ENCODE measurements at places on chromosomes 12 and 14.
A peak's percentile ranks its signal among the peaks of the same experiment; 100 is the strongest.

- DNase-seq, result no peak
These were observed 21.6 kb upstream of the TEX22 start for GRCh38 chr14:105376521-105377440.

DNA sequence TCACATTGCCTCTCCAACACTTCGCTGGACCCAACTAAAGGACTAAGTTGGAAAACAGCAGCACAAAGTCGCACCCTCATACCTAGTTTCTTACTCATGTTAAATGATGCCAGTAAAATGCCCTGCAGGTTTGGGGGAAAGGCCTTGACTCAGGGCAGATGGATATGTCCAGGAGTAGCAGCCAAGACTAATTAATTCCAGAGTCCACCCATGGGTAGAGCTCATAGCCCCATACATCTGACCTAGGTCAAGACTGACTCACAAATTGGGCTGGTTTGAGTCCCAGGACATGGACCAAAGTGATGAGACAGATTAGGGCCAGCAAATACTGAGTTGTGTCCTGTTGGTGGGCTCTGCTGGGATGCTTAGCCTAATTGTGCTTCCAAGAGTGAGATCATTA lies 224.0 kb upstream of the BTG1 start:
- no peak for DNase-seq

GRCh38 chr14:67526676-67527459 lies 6.2 kb upstream of the PLEKHH1 start:
- peak; percentile 78 for DNase-seq

DNA sequence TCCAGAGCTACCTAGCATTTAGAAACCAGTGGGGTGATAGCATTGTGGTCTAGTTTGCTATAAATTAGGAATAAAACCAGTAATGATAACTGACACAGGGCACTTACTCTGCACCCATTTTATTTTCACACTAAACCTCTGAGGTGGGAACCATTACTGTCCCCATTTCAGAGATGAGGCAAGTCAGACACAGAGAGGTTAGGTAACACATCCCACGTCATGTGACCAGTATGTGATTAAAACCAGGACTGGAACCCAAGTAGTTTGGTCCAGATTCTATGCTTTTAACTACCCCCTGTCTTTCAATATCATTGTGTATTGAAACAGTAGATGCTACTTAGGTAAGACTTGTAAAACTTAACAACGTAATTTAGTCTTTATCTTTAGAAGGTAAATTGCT lies 110.2 kb downstream of the PLXNC1 start:
- DNase-seq, result no peak

DNA sequence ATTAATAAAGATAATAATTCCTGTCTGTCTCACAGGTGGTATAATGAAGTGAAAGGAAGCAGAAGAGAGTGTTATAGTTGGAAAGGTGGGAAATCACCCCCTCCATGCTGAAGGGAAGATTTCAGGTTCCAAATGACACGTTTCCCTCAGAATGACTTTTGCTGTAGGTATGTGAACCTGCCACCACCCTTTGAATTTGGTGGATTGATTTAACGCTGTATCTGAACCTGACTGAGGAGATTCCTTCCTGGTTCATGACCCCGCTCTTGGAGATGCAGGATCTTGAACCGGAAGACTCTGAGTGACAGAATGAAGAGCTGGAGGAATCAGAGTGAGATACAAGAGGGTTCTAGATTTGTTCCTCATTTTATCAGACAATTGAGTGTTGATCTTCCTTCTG lies 20.3 kb upstream of the EMP1 start:
- no peak for DNase-seq

- DNase-seq, result no peak
These were observed 62.1 kb upstream of the PLEKHG7 start for GRCh38 chr12:92640691-92641090.

- no peak for DNase-seq
These were observed 31.1 kb downstream of the NRDE2 start for GRCh38 chr14:90300611-90301047.

- DNase-seq, result no peak
These were observed 71.7 kb upstream of the KICS2 start for GRCh38 chr12:64293654-64294364.

DNA sequence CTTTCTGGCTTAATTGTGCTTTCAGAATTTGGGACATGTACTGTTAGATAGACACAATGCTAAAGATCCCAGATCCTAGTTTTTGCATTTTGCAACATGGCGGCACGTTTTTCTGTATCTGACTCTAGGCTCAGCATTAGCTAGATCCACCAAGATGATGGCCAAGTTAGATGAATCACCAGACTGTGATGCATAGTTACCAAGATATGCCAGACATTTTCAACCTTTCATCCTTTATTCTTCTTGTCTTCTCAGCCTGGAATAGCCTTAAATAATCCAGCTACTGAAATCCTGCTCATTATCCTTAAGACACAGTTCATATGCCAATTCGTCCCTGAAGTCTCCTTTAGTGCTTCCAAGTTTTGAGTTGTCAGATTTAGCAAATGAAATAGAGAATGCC lies 144.9 kb upstream of the CRY1 start:
- DNase-seq, result no peak

- no peak for DNase-seq
These were observed 229.2 kb downstream of the EMP1 start for GRCh38 chr12:13425766-13426165.

DNA sequence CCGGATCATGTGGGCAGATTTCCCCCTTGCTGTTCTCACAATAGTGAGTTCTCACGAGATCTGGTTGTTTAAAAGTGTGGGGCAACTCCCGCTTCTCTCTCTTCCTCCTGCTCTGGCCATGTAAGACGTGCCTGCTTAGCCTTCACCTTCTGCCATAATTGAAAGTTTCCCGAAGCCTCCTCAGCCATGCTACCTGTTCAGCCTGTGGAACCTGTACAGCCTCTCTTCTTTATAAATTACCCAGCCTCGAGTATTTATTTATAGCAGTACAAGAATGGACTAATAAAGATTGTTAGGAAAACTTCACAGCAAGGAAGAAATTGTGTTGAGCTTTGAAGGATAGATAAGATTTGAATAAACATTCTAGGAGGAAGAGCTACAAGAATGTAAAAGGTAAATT lies 52.1 kb downstream of the KDM5A start:
- DNase-seq, result no peak

- no peak for DNase-seq
These were observed 230.8 kb downstream of the FOXN3 start for GRCh38 chr14:89185919-89186855.

- no peak for DNase-seq
These were observed 247.3 kb upstream of the FKBP4 start for GRCh38 chr12:2547273-2548044.

- DNase-seq, result peak; percentile 31
These were observed at the start of gene RASAL1 for GRCh38 chr12:113135178-113136127. RASAL1 (minus strand) TSS chr12:113135761; CDS start chr12:113135462, 299 bp downstream.

- no peak for DNase-seq
These were observed 89.6 kb downstream of the DAAM1 start for GRCh38 chr14:59278111-59278510.

GRCh38 chr12:63075376-63076060 lies 75.5 kb downstream of the AVPR1A start:
- DNase-seq, result no peak

- DNase-seq, result no peak
These were observed at the start of gene CABP1 for GRCh38 chr12:120639771-120640721. CABP1 (plus strand) TSS chr12:120640626; CDS start chr12:120640686, 60 bp downstream.

DNA sequence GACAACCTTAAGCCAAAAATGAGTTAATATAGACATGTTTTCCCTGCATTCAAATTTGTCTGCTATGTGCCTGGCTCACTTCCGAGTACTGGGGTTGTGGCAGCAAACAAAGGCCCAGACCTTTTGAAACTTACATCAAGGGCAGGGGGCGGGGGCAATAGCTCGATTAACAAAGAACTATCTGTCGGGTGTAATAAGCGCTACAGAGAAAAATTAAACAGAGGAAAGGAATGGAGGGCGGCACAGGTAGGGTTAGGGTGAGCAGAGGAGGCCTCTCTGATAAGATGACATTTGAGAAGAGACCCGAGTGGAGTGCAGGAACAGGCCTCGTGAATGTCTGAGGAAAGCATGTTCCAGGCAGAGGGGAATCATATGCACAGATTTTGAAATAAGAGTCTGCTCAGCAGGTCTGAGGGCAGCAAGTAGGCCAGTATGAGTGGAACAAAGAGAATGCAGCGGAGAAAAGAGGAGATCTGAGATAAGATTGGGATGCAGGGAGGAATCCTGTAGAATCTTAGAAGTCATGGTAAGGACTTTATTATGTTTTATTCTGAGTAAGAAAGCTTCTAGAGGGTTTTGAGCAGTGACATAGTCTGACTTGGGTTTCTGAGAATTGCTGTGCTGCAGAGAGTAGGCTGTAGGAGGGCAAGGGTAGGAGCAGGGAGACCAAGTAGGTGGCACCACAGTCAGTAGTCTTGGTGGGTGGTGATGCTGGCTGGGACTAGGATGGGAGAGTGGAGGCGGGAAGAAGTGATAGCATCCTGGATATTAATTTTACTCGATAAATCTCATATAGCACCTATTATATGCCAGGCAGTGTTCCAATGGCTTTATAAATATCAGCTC lies 52.6 kb downstream of the BICDL1 start:
- no peak for DNase-seq

DNA sequence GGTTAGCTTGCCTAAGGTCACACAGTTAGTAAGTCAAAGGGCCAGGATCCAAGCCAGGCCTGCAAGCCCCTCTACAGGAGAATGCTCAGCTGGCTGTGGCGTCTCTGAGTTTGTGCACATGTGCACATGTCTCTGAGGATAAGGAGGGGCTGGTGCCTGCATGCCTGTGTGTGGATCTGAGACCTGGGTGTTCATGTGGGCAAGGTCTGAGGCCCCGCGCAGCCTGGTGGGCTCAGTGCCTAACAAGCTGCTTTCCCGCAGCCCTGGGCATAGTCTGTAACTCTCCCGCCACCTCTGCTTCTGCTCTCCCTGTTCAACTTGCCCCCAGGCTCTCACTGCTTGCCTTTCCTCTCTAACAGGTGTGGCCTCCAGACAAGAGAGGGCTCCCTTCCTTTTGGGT lies 4.3 kb upstream of the SLC6A12 start:
- DNase-seq, result no peak

- no peak for DNase-seq
These were observed 5.7 kb downstream of the RASAL1 start for GRCh38 chr12:113129664-113130456.

DNA sequence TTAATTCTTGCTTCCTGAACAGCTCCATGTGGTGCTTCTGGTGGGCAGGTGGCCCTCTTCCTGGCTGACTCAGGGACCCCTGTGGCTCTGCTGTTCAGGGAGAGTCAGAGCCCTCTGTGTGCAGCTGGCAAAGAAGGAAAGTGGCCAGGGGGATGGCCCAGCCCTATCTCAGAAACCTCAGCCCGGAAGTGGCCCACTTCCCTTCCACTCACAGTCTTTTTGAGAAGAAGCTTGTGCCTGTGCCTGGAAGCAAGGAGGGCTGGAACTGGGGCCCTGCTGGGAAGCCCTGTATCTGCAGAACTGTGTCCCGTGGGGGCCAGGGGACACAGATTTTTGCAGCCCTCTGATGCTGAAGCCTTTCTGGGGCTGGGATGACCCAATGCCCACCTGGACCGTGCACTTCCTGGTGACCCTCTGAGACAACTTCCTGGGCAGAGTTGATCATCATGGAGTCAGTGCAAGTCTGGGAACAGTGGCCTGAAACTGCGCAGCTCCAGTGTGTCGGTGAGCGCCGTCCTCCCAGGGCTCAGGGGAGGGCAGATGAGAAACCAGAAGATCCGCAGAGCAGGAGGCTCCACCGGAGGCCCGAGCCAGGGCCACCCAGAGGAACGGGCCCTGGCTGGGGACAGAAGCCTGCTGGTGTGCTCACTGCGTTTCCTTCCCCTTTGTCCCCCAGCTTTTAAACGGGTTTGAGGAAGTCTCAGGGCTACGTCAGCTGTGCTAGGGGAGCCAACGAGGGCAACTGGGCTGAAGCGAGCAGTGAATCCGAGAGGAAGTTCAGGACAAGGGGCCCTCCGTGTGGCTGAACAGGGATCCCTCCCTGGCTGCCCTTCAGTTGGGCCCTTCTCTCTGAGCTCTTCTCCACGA lies 217.4 kb upstream of the RTL1 start:
- DNase-seq, result no peak

- no peak for DNase-seq
These were observed 7.8 kb downstream of the RPAP3 start for GRCh38 chr12:47698055-47698454.

DNA sequence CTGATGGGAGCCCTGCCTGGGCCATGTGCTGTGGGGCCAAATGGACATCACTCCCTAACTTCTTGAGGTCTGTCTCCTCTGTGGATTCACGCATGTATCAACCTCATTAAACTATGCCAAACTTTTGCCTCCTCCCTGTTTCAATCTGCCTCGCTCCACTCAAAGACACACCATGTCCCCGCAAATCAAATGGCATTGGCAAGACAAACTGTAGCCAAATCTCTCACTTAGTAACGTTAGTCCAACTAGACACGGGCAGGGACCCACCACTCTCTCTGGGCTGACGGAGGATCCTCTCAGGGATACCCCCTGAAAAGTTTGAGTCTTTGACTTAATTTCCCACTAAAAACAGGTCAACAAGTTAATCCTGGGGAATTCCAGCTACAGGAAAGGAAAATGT lies 8.0 kb downstream of the ZBTB39 start:
- no peak for DNase-seq

- DNase-seq, result no peak
These were observed 140.1 kb upstream of the ATP2B1 start for GRCh38 chr12:89848732-89849131.

DNA sequence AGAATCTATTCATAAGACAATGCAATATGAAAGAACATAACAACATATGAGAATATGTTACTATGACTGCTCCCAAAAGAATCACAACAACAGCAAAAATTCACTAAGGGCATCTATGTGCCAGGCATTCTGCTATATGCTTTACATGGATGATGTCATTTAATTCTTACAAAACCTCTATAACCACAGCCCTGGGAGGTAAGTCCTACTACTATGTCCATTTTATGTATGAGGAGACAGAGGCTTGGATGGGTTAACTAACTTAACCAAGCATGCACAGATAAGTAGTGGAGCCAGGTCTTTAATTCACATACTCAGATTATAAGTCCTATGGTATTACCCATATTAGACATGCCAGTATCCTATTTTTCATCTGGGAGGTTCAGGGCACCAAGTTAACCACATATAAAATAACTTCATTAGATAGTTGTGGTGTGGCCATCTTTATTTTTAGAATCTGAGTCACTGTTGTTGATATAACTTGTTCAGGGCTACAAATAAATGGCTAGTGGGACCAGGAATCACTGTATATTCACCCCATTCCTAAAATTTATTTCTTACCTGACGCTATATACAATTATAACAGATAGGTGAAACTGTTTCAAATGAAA lies 33.2 kb upstream of the RAD51AP1 start:
- no peak for DNase-seq

- no peak for DNase-seq
These were observed 28.0 kb upstream of the LUM start for GRCh38 chr12:91139286-91139685.

- DNase-seq, result no peak
These were observed 121.9 kb downstream of the RFLNA start for GRCh38 chr12:124416516-124417395.
